Suppressor macrophage treated with lipopolysaccharide for 1 hour (primary cell): ENCODE measurements at places on chromosomes 11 and 22.

DNA sequence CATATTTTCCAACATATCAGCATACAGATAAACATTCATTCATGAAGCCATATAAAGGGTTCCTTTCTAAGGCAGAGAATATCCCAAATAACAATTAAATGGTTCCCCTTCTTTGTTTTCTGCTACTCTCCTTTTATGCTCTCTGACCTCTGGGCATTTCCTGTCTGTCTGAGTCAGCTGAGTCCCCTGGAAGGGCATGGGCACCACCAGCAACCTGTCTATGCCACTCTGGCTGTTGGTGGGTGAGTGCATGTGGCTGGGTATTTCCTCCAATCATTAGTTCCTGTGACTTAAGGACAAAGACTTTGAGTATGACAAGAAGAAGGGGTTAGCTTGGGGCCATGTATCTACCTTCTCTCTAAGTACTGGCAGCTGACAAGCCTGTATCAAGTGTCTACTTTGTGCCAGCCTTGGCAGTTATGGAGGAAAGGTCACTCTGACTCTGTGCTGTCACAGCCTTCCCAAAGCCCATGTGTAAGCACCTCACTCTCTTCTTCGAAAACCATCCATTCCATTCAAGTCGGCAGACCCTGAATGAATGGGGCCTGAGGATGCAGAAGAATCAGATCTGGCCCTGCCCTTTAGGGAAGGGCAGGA, 86.3 kb upstream of the PHOX2A start:
- DNase-seq, result peak; percentile 39

DNA sequence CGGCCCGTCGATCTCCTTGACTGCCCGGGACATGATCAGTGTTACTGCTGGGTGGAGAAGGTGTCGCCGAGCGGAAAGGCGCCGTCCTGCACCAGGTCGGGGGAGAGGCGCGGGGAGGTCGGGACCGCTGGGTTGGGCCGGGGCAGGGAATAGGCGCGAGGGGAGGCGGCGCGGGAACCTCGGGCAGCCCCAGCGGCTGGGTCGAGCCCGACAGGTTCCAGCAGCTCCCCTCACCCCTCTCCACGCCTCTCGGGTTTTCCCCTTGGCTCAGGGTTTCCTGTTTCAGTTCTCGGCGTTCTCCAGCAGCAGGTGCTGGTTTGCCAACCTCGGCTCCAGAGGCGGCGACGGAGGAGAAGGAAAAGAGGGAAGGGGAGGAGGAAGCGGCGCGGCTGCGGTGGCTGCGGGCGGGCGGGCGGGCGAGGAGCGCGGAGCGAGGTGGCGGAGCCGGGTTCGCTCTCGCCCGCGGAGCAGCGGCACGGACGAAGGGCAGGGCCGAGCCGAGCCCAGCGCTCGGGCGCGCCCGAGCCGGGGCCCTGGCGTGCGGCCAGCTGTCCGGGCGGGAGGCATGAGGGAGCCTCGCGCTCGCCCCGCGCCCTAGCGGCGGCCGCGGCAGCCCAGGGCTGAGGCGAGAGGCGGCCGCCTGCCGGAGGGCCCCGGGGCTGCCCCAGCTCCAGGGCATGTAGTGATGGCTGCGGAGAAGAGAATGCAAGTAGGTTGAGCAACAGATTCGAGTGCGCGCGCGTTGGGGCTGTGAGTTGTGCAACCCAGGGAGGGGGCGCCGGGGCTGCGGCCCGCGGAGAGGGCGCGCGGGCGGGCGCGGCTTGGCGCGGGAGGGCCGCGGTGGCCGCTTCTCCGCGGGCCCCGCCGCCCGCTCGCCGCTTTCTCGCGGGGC, at the start of gene ZC3H12C:
ZC3H12C (plus strand) TSS at position 878 of the 892 bp plus-strand sequence. CDS start 20 bp downstream, outside the sequence.
- peak; percentile 95 for DNase-seq

- DNase-seq, result peak; percentile 15
Observed at GRCh38 chr11:16895306-16895705, 118.9 kb downstream of the PLEKHA7 start.

GRCh38 chr22:41215926-41216325, 10.8 kb downstream of the L3MBTL2 start:
- DNase-seq, result no peak

- no peak for DNase-seq
Observed at GRCh38 chr11:68932358-68932757, 28.7 kb downstream of the IGHMBP2 start.

DNA sequence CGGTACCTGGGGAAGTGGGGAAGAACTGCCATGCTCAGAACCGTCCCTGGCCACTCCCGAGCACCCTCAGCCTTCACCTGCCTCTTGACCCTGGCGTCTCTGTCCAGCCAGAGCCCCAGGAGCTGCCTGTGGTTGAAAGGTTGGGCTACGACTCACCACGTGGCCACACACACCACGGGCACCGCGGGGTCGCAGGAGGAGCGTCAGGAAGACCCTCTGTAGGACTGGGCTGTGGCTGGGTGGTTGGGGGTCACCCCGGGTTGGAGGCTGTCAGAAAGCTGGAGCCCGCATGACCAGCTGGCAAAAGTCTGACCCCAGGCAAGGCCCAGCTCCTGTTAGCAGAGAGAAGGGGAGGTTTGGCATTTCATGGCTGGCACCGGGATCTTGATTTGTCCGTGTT, 11.5 kb downstream of the KRTAP5-5 start:
- no peak for DNase-seq

DNA sequence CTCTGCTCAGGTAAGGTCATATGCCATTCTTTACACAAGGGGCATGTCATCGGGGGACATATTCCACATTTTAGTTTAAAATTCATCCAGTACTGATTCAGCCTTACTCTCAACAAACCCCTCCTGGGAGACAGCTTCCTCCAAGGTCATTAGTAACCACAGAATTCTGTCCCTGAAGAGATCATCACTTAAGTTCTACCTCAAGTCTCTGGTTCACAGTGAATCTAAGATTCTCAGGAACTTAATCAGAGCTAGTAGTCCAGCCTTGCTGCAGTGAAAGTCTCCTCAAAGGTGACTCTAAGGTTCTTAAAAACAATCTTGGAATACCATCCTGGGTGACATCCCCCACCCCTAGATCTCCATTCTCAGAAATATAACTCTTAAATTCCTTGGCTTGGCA, 18.9 kb upstream of the GDPD4 start:
- no peak for DNase-seq

- DNase-seq, result no peak
Observed at GRCh38 chr22:47175151-47176025, 412.9 kb downstream of the TBC1D22A start.

DNA sequence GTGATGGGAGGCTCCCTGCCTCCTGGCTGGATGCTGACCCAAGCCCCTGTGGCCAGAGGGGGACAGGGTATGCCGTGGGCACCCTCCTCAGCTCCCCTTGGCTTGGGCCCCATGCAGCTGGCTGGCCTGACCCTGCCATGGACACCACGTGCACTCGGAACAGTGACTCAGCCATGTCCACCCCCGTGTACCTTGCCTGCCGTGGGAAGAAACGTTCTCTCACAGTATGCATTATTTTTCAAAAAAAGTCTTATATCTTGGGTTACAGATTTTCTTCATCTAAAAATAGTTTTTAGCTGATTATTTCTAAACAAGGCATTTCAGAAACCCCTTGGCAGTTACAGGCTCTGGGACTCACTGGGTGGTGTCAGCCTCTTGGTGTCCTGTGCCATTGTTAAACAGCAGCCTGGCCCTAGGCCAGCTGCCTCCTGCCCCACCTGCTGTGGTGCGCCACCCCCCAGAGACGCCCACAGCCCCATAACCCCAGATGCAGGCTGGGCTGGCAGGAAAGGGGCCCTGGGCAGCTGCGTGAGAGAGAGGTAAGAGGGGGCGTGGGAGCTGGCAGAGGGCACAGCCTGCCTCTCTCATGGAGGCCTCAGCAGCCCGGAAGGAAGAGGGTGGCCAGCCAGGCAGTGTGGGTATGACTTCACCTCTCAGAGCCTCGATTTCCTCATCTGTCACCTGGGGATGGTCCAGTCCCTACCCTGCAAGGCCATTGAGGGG, 99.8 kb downstream of the MORC2 start:
- DNase-seq, result no peak

DNA sequence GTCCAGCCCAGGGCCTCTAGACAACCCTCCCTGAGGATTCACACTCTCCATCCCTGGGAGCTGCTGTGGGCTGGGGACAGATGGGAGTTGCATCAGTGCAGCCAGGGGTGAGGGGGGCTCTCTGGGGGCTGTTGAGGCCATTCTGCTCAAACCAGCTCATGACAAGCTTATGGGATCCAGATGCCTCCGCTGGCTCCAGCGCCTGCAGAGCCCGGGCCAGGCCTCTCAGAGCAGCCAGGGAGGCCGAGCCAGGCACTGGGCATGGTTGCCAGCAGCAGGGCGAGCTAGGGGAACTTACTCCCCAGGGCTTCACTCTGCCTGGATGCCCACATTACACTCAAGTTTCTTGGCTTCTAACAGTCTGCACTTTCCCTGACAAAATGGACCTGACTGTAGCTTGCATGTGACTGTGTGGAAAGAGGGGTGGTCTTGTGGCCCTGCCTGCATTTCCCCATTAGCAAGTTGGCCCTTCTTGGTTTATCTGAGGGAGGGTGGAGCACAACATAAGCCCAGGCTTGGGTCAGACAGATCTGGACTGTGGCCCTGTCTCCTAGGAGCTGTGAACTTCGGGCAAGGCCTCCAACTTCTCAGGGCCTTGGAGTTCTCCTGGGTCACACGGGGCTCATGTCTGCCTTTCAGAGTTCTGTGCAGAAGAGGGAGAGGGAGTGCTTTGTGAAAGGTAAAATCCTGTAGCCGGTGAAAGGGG, 34.5 kb upstream of the CYB5R3 start:
- no peak for DNase-seq

- no peak for DNase-seq
Observed at GRCh38 chr11:95704865-95705264, 84.7 kb downstream of the FAM76B start.

DNA sequence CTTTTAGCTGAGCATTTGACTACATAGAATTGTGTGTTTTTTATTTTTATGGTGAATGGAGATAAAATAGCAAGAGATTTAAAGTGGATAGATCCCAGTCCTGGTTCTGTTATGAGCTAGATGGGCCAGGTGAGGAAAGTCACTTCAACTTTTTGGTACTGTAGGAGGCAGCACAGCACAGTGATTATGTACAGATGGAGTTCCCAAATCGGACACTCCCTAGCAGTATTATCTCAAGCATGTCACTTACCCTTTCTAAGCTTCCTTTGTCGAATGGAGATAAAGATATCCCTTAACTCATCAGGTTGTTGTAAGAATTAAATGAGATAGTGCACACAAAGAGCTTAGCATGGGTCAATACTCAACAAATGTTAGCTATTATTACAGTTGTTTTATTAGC, 5.3 kb downstream of the EXPH5 start:
- no peak for DNase-seq

DNA sequence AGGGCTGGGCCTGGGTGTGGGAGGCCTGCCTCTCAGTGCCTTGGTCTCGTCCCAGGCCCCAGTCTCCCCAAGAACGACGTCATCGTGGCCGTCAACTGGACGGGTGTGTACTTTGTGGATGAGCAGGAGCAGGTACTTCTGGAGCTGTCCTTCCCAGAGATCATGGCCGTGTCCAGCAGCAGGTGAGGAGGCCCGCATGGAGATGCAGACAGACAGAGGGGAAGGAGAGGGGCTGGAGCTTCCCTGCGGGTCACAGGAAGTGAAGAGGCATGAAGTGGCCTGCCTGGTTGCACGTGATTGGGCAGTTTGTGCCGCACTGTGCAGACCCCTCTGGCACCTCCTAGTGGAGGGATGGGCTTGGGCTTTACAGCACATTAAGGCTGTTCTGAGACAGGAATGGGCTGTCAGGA, 70.4 kb downstream of the MYO7A start:
- DNase-seq, result peak; percentile 34

- peak; percentile 78 for DNase-seq
Observed at GRCh38 chr22:39545386-39546365, 13.1 kb upstream of the RPS19BP1 start.

DNA sequence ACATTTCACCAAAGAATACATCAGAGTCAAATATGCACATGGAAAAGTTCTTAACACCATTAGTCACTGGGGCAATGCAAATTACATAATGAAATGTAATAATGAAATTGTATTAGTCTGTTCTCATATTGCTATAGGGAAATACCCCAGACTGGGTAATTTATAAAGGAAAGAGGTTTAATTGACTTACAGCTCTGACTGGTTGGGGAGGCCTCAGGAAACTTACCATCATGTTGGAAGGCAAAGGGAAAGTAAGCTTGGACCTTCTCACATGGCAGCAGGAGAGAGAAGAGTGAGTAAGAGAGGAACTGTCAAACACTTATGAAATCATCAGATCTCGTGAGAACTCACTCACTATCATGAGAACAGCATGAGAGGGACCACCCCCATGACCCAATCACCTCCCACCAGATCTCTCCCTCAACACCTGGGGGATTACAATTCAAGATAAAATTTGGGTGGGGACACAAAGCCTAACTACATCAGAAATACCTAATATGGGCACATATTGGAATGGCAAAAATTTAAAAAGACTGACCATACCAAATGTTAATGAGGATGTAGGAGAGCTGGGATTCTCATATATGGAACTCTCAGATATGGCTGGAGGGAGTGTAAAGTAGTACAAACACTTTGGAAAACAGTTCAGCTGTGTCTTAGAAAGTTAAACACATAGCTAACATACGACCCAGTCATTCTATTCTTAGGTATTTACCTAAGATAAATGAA, 65.1 kb upstream of the CD44 start:
- peak; percentile 70 for DNase-seq

DNA sequence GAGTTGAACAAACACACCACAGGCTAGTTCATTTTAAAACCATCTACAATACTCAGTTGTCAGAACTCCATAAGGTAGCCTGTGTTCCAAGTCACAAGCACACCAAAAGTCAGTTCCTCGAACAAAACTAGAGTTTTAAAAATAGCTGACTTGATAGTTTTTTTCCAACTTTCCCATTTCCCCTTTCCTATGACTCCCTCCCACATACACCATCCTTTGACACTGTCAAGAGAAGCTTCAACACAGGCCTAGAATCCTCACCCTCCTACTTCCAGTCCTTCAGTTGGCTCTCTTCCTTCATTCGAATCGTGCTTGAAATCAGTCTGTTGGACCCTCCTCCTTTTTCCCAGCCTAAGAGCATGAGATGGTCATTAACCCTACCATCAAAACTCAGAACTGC, 105.7 kb upstream of the AKIP1 start:
- peak; percentile 79 for DNase-seq

- peak; percentile 38 for DNase-seq
Observed at GRCh38 chr22:19289475-19290161, 1.9 kb downstream of the CLTCL1 start.

- DNase-seq, result no peak
Observed at GRCh38 chr11:124441519-124441918, 4.0 kb downstream of the OR8B8 start.

DNA sequence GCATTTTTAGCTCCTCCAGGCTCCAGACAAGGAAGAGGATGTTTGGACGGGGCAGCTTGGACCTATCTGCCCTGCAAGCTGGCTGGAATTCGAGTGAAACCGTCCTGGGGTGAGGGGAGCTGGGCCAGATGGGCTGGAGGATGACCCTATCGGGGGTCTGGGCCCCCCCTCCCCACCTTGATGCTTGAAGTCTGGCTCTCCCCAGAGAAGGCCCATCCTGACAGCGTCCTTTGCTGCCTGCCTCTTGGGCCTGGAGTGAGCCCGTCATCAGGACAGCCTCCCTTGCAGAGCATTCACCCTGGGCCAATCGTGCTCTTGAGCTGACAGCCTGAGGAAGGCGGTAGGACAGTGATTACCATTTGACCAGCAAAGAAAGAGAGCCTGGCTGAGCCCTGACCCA, 5.3 kb upstream of the PDGFB start:
- no peak for DNase-seq

GRCh38 chr11:80383655-80384054, 942.8 kb upstream of the TENM4 start:
- DNase-seq, result no peak

GRCh38 chr22:39524753-39525657, 4.6 kb downstream of the ATF4 start:
- DNase-seq, result no peak
